ENCODE measurements at places on chromosomes 3 and 15.
A peak's percentile ranks its signal among the peaks of the same experiment; 100 is the strongest.

DNA sequence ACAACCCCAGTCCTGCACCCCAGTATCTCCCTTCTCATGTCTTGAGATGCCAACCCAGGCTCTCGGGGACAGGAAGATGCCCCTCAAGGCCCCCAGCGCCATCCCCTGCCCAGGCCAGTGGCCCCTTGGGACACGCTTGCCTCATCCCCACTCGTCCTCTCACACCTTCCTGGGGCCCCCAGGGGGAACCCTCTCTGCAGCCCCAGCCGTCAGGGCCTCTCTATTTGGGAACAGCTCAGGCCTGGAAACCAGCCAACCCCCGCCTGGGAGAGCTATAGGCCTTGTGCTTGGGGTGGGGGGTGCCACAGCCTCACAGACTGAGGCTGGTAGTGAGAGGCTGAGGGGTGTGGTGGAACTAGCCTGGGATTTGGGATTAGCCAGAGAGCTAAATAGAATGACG, 7.8 kb downstream of the LINGO1 start:
- DNase-seq: no peak

DNA sequence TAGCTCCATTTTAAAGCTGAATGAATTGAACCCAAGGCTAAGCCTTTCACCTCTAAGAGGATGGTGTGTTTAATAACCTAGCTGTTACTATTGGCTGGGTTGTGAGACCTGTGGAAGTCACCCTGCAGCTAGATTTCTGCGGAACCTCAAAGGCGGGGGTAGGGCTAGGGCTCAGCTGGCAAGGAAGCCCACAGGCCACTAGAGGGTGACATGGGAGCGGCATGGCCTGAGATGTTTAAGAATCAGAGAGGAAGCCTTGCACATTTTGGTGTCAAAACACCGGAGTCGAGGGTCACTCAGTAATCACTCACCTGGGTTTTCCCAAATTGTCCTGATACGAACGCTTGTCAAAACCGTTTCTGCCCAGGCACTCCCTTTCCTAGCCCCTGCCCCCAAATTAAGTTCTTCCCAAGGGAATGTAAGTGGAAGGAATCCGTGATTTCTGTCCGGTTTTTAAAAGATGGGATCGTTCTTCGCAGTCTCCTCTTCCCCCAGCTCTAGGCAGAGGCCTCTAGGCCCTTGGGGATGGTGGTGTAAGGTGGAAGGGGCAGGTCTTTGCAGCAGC, 3.8 kb upstream of the ACAD9 start:
- DNase-seq: peak; percentile 35

GRCh38 chr3:171049861-171050444, 23.4 kb upstream of the SLC2A2 start:
- DNase-seq: no peak

DNA sequence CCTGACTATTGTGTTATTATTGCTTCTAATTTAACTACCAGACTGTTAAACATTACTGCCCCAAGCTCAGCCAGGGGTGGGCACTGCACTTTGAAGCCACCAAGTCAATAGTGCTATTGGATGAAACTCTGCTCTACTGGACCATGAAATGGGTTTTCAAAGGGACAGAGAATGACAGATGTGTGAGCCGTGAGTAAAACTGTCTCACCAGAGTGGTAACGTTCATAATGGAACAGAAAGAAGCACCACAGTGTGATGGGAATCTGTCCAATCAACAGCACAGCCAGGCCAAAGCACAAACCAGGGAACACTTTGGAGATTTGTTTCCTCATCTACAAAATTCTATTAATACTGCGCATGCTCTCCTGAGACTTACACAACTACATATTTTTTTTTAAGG, 171.8 kb upstream of the LPP start:
- DNase-seq: no peak

- no peak for DNase-seq
Measured at GRCh38 chr3:115111632-115112031, 35.5 kb downstream of the ZBTB20 start.

DNA sequence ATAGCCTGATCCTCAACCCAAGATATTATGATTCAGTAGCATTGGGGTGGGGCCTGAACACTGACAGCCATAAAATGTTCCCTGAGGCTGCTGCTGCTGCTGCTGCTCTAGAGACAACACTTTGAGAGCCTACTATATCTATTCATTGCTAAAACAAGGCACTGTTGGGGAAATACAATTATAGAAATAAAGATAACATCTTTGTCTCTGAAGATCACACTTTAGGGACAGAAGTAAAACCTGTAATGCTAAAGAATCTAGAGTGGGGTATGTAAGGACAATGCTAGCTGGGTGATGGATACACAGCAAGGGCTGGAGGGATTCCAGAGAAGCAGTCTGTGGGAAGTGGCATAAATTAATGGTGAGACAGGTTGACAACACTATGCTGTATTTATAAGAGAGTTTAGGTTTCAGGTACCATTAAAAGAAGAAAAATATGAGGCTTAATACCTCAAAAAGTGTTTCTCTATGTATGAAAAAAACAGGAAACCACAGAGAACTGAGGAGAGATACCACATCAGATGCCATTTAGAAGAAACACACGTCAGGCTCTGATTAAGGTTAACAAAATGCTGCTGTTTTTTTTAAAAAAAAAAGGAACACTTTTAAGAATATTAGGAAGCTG, 115.9 kb downstream of the CBLB start:
- DNase-seq: no peak

- no peak for DNase-seq
Measured at GRCh38 chr15:63545520-63545919, 41.1 kb downstream of the USP3 start.

DNA sequence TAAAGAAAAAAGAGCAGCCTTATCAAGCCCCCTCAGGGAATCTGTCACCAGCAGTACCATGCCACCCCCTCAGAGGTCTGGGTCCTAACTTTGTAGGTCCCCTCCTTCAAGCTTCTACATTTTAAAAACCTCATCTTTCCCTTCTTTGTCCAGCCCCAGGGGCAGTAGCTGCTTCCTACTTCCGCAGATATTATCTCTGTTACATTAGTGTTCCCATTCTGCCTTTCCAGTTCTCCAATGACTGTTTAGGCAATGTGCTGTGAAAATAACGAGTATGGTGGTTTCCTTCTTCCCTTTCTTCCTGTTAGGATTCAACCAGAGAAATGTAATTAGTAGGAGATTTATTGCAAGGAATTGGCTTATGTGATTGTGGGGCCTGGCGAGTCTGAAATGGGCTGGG, 126.1 kb upstream of the TNIK start:
- DNase-seq: no peak
